Nephron progenitor cell (in vitro differentiated cells): ENCODE measurements at places on chromosomes 6 and 20.

- DNase-seq, result no peak
- no peaks in the 10 kb centered on the region for H3K36me3 ChIP-seq
- no peak overlapping the region for H3K27ac ChIP-seq
- H3K4me3 ChIP-seq, result no peak overlapping the region
- peaks cover 5% of the 10 kb centered on the region for H3K4me1 ChIP-seq
These were observed 12.2 kb upstream of the TREM2 start for GRCh38 chr6:41175084-41175483.

DNA sequence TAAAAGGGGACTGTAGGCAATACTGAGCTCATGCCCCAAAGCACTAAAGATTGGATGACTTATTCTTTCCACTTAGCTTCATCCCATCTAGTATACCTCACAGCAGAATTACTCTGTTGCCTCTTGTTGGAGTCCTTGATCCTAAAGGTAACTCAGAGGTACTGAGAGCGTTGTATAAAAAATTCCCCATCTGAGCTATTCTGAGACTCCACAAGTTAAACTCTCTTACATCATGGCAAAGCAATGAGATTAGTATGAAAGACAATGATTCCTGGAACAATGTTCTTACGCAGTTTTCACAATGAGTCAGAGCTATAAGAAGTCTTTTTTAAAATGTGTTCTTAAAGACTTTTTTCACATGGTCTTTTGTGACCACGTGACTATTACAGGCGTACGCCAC, 370.1 kb downstream of the ADGRB3 start:
- H3K4me3 ChIP-seq, result no peak overlapping the region
- no peak overlapping the region for H3K27ac ChIP-seq
- no peaks in the 10 kb centered on the region for H3K4me1 ChIP-seq
- no peaks in the 10 kb centered on the region for H3K27me3 ChIP-seq
- no peaks in the 10 kb centered on the region for H3K36me3 ChIP-seq
- no peak for DNase-seq

GRCh38 chr6:142856624-142857232, 88.2 kb downstream of the HIVEP2 start:
- no peak for DNase-seq
- H3K4me3 ChIP-seq, result no peak overlapping the region
- peaks cover 3% of the 10 kb centered on the region for H3K27me3 ChIP-seq
- H3K4me1 ChIP-seq, result peaks cover 58% of the 10 kb centered on the region

DNA sequence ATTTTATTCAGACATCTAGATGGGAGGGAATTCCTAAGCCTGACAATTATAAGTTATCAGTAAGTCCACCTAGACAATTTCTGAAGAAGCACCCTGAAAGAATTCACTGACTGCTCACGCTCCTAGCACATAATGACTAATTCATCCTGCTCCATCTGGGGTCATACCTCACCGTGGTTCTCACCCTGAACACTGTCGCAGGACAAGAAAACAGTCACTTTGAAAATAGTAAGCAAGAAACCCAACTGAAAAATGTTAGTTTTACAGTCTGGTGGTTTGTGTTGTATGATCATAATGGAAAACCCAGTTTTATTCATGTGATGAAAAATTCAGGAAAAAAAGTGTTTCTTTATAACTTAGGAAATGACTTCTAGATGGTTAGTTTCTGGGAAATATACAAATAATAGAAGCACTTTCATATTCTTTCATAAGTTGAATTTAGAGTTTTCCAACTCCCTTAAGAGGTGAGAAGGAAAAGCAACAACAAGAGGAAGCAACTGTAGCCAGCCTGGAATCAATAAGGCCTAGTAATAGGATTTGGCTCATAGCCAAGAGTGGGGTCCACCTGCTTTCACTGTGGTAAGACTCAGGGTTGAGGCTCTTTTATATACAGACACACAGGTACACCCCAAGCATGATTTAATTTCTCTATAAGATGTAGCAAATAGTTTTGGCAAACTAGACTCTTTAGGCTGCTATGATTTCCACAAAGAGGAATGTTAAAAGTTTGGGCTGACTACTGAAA, 94.1 kb downstream of the HIVEP2 start:
- no peak for DNase-seq
- H3K36me3 ChIP-seq, result no peaks in the 10 kb centered on the region
- peaks cover 3% of the 10 kb centered on the region for H3K27me3 ChIP-seq
- no peak overlapping the region for H3K4me3 ChIP-seq

DNA sequence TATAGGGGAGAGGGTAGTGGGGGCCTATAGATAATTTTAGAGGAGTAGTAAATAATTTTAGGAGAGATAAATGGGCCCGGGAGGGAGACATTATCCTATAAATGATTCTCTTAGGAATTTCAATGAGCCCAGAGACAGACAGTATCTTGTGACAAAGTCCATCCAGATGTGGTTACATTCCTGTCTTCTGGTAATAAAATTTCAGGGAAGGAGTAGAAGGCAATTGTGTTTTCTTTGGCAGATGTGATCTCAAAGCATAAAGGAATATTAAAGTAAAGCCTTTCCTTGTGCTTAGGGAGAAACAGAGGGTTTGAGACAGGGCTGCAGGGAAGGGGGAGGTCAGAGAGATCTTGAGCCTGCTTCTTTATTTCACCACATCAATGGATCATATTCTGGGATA, 979.8 kb upstream of the GJE1 start:
- no peak overlapping the region for H3K4me3 ChIP-seq
- DNase-seq, result no peak
- no peak overlapping the region for H3K27ac ChIP-seq
- peaks cover 7% of the 10 kb centered on the region for H3K4me1 ChIP-seq
- no peaks in the 10 kb centered on the region for H3K27me3 ChIP-seq

- H3K4me1 ChIP-seq, result no peaks in the 10 kb centered on the region
- DNase-seq, result peak; percentile 49
- no peak overlapping the region for H3K4me3 ChIP-seq
- H3K27me3 ChIP-seq, result no peaks in the 10 kb centered on the region
These were observed 44.0 kb upstream of the ZBTB24 start for GRCh38 chr6:109526905-109527628.

DNA sequence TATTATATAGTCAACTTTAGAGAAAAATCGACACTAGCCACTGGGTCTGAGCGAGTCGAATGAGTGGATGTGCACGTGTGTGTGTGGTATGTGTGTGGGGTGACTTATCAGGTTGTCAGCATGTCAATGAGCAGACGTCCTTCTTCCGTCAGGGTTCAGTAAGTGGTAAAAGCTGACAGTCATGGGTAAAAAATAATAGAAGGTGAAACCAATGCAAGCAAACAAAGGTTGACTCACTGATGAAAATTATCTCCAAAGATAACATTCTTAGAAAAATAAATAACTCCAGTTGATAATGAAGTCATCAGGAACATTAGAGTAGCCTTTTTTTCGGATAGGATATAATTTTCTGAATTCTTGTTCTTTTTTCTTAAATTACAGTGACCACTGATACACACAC, 243.8 kb upstream of the FOXQ1 start:
- peaks cover 20% of the 10 kb centered on the region for H3K4me1 ChIP-seq
- H3K4me3 ChIP-seq, result no peak overlapping the region
- H3K36me3 ChIP-seq, result no peaks in the 10 kb centered on the region
- DNase-seq, result no peak

DNA sequence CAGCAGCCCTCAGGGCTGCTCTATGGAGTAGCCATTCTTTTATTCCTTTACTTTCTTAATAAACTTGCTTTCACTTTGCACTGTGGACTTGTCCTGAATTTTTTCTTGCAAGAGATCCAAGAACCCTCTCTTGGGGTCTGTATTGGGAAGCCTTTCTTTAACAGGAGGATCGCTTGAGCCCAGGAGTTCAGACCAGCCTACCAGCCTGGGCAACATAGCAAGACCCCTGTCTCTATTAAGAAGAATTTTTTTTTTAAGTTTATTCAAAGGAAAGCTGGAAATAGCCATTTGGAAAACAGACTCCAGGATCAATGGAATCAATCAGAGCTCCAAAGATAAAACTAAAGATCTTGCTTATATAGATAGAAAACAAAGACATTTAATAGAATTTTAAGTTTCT, 29.1 kb downstream of the OR2B2 start:
- no peak for DNase-seq
- H3K4me3 ChIP-seq, result no peak overlapping the region
- no peaks in the 10 kb centered on the region for H3K36me3 ChIP-seq
- H3K27ac ChIP-seq, result no peak overlapping the region
- no peaks in the 10 kb centered on the region for H3K27me3 ChIP-seq

GRCh38 chr20:59985864-59986263, 27.6 kb downstream of the CDH26 start:
- no peak overlapping the region for H3K27ac ChIP-seq
- H3K4me1 ChIP-seq, result peaks cover 5% of the 10 kb centered on the region
- no peaks in the 10 kb centered on the region for H3K36me3 ChIP-seq
- DNase-seq, result no peak
- H3K4me3 ChIP-seq, result no peak overlapping the region
- peaks cover 4% of the 10 kb centered on the region for H3K27me3 ChIP-seq

- H3K4me3 ChIP-seq, result no peak overlapping the region
- no peaks in the 10 kb centered on the region for H3K27me3 ChIP-seq
These were observed 244.7 kb downstream of the PTPRK start for GRCh38 chr6:128275681-128276080.

DNA sequence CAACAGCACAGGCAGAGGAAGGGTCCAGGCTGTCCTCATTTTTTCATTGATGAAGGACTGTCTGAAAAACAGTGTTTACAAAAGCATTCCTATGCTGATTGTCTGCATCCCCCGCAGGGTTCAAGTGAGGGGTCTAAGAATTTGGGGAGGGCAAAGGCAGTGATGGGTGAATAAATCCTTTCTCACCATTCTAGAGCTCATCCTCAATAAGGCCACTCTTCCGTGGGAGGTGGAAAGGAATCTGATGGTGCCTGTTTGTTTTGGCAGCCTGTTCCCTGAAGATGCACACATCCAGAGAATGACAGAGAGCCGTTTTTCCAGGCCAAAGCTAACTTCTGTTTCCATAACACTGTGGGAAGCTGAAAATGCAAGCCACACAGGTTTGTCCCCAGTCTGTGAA, 164.5 kb downstream of the MOXD1 start:
- no peak overlapping the region for H3K4me3 ChIP-seq
- no peak for DNase-seq
- no peaks in the 10 kb centered on the region for H3K36me3 ChIP-seq
- peaks cover 11% of the 10 kb centered on the region for H3K4me1 ChIP-seq
- H3K27ac ChIP-seq, result no peak overlapping the region

DNA sequence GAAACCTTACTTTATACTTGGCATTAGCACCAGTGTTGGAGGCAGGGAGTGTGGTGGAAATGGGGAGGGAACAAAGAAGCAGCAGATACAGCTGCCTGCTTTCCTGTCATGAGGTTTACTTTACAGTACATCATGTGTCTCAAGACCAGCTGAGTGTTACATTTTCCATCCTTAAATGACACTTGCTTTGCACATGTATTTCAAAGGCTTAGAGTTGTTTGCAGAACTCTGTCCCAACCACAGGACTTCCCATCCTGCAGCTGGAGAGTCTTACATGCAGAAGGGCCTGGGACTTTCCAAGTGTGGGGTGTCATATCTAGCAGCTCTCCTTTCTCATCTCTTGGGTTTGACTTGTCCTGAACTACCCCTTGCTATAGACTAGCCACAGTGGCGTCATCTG, 395.9 kb downstream of the DHX35 start:
- H3K4me3 ChIP-seq, result no peak overlapping the region
- no peak for DNase-seq
- H3K36me3 ChIP-seq, result no peaks in the 10 kb centered on the region
- no peaks in the 10 kb centered on the region for H3K4me1 ChIP-seq
- no peak overlapping the region for H3K27ac ChIP-seq

DNA sequence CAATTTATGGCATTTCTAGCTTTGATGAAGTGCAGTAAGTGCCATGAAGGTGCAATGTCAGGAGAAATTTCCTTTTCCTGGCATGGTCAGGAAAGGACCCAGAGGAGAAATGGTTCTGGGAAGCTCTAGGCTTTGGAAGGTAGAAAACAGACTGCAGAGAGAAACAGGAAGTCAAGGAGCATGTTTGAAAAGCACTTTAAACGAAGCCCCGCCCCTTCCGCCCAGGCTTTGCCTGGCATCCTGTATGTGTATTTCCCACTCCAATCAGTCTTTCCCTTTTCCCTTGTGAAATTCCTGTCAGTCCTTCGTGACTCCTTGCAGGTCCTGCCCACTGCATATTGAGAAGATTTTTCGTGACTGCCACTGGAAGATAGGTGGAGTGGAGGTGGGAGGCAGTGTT, 320.9 kb upstream of the SASH1 start:
- no peak overlapping the region for H3K4me3 ChIP-seq
- no peak for DNase-seq
- H3K36me3 ChIP-seq, result no peaks in the 10 kb centered on the region
- H3K4me1 ChIP-seq, result peaks cover 10% of the 10 kb centered on the region

GRCh38 chr20:9491324-9491723, 23.1 kb upstream of the LAMP5 start:
- H3K27ac ChIP-seq, result no peak overlapping the region
- peaks cover 11% of the 10 kb centered on the region for H3K27me3 ChIP-seq
- no peak for DNase-seq

DNA sequence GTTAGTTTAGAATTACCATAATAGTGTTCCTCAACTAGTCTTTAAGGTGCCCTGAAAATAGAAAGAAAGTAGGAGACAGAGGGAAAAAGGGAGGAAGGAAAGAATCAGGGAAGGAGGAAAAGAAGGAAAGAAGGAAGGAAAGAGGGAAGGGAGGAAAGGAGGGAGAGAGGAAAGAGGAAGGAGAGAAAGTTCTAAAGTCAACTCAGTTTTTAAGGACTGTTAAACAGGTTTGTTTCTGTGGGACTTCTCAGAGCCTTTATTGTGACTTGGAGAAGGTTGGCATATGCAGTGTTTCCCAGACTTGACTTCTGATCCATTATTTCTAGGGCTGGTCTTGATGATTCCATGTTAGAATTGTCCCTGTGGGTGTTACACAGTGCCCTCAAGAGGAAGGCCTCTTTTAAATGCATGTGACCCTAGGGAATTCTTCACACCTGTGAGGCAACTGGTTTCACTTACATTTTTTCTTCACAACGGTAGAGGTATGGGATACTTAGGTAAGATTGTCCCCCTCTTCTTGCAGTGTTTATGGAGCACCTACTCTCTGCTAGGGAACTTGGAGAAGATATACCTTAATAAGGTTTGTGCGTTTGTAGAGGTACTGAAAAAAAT, 132.7 kb upstream of the GMDS start:
- H3K4me1 ChIP-seq, result peaks cover 35% of the 10 kb centered on the region
- H3K27ac ChIP-seq, result no peak overlapping the region
- DNase-seq, result no peak

- H3K27ac ChIP-seq, result no peak overlapping the region
- no peak for DNase-seq
- H3K4me3 ChIP-seq, result no peak overlapping the region
- peaks cover 39% of the 10 kb centered on the region for H3K36me3 ChIP-seq
- no peaks in the 10 kb centered on the region for H3K27me3 ChIP-seq
These were observed 16.6 kb upstream of the FBXO9 start for GRCh38 chr6:53048431-53049195.
